ENCODE measurements at places on chromosomes 1 and 21. TPM values are rescaled to one million over a fixed set of nuclear protein-coding genes. Genes with fewer than 3 reads are reported as not detected.

GRCh38 chr21:45636951-45637646, 6.4 kb upstream of the PCBP3 start:
- no peak overlapping the region for H3K27ac ChIP-seq
- DNase-seq: no peak
- peaks cover 15% of the 10 kb centered on the region for H3K4me1 ChIP-seq
- no peaks in the 10 kb centered on the region for H3K36me3 ChIP-seq
- H3K27me3 ChIP-seq: peaks cover 20% of the 10 kb centered on the region

- peaks cover 17% of the 10 kb centered on the region for H3K36me3 ChIP-seq
- DNase-seq: peak; percentile 78
- H3K27ac ChIP-seq: no peak overlapping the region
- no peaks in the 10 kb centered on the region for H3K27me3 ChIP-seq
Observed at GRCh38 chr1:119040906-119041305, 52.8 kb upstream of the TBX15 start.

DNA sequence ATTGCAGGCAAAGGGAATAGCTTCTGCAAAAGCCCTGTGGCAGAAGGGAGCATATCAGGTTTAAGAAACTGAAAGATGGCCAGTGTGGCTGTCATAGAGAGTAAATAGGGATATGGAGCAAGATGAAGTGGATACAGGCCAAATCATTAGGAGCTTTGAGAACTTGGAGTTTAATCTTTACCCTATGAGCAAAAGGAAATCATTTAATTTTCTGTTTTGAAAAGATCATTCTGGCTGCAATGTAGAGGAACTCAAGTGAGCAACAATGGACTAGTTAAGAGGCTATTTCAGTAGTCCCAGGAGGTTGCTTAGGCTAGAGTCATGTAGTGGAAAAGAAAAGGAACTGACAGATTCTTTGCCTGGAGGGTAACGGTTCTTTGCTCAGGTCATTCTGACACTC, 47.2 kb downstream of the RAP1A start:
- H3K4me3 ChIP-seq: no peak overlapping the region
- DNase-seq: no peak
- peaks cover 21% of the 10 kb centered on the region for H3K4me1 ChIP-seq
- H3K27me3 ChIP-seq: no peaks in the 10 kb centered on the region

DNA sequence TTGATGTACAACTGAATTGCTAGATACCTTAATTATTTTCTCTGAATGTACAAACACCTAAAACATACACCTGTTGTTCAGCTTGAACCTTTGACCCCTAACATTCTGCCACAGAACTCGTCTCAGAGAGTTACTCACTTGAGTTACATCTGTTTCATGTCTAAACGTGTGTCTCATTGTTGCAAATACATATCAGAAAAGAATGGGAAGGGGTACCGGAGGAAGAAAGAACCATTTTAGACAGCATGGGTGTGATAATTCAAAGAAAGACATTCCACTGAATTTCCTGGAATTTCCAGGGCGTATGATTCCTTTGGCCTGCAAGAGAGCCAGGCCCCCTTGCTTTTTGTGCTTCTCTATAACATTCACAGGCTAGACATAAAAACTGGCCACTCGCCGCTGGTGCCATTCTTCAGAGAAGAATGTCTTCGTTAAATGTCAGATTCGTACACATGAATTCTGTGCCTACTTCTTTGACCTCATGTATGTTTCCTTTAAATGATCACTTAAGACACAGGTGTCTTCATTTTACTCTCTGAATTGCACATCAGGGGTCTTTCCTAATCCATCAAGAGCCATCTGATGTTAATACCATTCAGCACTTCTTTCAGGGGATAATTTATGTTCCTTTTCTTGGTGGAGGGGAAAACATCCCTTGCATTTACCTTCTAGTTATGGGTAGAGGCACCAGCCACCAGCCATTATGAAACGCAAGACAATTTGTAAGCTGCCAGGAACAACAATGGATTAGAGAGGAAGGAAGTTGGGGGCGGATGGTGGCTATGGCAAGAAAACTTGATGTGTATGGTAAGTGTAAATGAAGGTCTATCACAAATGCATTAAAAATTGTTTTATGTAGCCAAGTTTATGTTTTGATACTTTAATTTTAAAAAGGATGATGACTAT, 12.7 kb downstream of the ATF3 start:
- H3K27ac ChIP-seq: no peak overlapping the region
- no peak for DNase-seq
- H3K27me3 ChIP-seq: no peaks in the 10 kb centered on the region
- no peak overlapping the region for H3K4me3 ChIP-seq
- H3K4me1 ChIP-seq: no peaks in the 10 kb centered on the region

GRCh38 chr1:39722495-39722894, 16.2 kb upstream of the PPIE start:
- peaks cover 3% of the 10 kb centered on the region for H3K4me1 ChIP-seq
- no peak overlapping the region for H3K4me3 ChIP-seq
- H3K36me3 ChIP-seq: no peaks in the 10 kb centered on the region
- peaks cover 41% of the 10 kb centered on the region for H3K27me3 ChIP-seq
- no peak for DNase-seq

The WNT9A gene
- total RNA-seq: 0.85 TPM

- DNase-seq: peak; percentile 36
- H3K27me3 ChIP-seq: peaks cover 9% of the 10 kb centered on the region
- no peaks in the 10 kb centered on the region for H3K4me1 ChIP-seq
- no peak overlapping the region for H3K4me3 ChIP-seq
- H3K36me3 ChIP-seq: no peaks in the 10 kb centered on the region
- no peak overlapping the region for H3K27ac ChIP-seq
Observed at GRCh38 chr1:47696737-47697441, 259.0 kb downstream of the FOXD2 start.

DNA sequence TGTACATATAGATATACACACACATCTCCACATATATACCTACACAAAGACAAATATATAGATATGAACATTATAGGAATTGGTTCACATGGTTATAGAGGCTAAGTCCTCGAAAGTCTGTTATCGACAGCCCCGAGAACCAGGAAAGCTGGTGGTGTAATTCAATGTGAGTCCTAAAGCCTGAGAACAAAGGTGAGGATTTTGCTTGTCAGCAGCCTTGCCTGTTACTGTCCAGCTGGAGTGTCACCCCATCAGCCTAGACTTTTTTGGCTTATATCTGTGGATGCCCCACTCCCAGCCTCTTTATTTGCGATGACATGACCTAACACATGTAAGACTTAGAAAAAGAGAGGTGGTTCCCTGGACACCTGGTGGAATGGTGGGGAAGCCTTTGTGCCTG, 97.0 kb downstream of the GIPC2 start:
- H3K27ac ChIP-seq: no peak overlapping the region
- no peak for DNase-seq
- no peaks in the 10 kb centered on the region for H3K27me3 ChIP-seq
- no peak overlapping the region for H3K4me3 ChIP-seq

DNA sequence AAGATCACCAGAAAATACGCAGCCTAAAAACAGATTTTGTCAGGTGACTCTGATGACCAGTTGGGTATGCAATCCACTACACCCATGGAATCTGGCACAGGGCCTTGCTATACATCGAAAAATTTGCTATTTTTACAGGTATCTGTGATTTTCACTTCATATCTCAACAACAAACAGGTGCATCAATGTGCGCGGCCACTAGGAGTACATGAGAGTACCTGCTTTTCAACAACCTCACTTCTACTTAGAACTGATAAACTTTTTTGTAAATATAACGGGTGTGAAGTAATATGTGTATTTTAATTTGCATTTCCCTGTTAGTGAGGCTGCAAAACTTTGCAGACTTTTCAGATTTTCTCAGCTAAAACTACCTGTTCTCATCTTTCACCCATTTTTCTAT, 80.8 kb downstream of the SLC45A1 start:
- no peaks in the 10 kb centered on the region for H3K27me3 ChIP-seq
- peak overlapping the region; percentile 79 for H3K27ac ChIP-seq
- no peak overlapping the region for H3K4me3 ChIP-seq

The GPR52 gene
- total RNA-seq: 1.8 TPM

DNA sequence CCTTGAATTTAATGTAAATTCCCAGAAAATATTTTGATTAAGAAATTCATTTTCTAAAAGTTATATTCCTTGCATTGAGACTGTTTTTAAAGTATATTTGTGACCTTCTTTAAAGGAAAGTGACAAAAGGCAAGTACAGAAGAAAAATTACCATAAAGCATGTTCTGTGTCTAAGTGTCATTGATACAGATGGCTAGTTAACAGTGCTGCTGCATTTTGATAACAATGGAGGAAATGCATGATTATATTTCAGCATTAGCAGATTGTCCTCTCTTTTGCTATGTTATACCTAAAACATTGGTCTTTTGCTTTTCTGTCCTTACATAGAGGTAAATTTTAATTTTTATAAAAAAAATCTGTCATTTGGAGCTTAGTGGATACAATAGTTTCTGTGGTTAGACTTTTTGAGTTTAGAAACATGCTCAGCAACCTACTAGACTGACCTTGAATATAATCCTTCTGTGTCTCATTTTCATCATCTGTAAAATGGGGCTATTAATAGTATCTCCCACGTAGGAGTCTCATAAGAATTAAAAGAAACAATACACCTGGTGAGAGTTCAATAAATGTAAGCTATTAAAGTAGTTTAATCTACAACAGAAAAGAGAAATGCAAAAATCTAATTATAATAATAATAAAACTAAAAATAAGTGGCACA, 51.1 kb upstream of the RGS21 start:
- no peak for DNase-seq
- H3K36me3 ChIP-seq: no peaks in the 10 kb centered on the region
- no peaks in the 10 kb centered on the region for H3K27me3 ChIP-seq
- H3K27ac ChIP-seq: no peak overlapping the region

DNA sequence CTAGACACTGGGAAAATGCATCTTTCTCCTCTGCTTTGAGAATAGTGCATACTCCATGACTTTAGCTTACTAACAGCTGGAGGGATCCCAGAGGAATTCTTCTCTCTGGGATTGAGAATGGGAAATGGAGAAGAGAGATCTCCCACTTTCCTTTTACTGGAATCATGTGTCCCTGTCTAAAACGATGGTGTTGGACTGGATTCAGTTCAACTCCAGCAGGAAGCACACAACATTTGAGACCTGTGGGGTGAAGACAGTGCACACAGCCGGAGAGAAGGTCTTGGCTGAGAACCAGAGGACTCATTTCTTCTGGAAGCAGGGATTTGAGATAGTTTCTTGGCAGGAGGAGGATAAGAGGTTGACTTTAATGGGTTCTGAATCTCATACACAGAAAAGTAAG, 58.7 kb downstream of the TRABD2B start:
- no peaks in the 10 kb centered on the region for H3K36me3 ChIP-seq
- H3K4me3 ChIP-seq: no peak overlapping the region
- peak; percentile 20 for DNase-seq
- H3K27ac ChIP-seq: no peak overlapping the region

GRCh38 chr21:37862536-37862935, 53.7 kb downstream of the KCNJ6 start:
- H3K4me1 ChIP-seq: no peaks in the 10 kb centered on the region
- no peak for DNase-seq
- H3K27ac ChIP-seq: no peak overlapping the region
- no peaks in the 10 kb centered on the region for H3K36me3 ChIP-seq

DNA sequence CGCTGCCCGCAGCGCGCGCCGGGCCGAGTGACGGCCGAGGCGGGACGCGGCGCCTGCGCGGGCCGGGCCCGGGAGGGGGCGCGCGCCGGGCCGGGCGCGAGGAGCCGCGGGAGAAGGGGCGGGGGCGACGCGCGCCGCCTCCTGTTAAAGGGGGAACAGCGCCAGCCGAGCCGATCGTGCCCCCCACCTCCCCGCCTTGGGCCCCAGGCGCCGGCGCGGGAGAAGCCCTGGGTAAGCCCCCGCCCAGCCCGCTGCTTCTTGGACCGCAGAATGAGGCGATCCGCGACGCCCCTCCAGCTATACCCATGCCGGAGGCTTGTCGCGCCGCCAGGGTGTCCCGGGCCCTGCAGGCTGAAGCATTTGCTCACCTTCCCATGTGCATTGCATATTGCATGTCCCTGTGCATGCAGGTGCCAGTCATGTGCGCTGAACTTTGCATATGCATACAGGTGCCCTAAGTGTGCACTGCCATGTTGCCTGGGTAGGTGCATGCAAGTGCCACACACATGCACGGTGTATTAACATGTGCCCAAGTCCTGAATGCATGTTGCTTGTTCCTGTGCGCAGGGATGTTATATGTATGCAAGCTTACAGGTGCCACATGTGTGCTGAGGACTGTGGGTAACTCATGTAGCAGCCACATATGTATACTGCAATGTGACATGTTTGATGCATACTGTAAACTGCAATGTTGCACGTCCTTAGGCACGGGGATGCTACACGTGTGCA, at the start of gene ADGRB2:
Gene ADGRB2, minus strand, starts transcription at position 29 of the 729 bp plus-strand sequence. CDS start 7,119 bp downstream, outside the sequence.
- no peak for DNase-seq
- no peak within 1 kb of the TSS for H3K27ac ChIP-seq
- H3K4me1 ChIP-seq: peaks cover 49% of the 10 kb centered on the region
- H3K4me3 ChIP-seq: peak within 1 kb of the TSS; percentile 66
- no peaks in the 10 kb centered on the region for H3K36me3 ChIP-seq

The PTPRU gene
- total RNA-seq: 28.9 TPM

- no peak overlapping the region for H3K4me3 ChIP-seq
- H3K27me3 ChIP-seq: no peaks in the 10 kb centered on the region
- no peaks in the 10 kb centered on the region for H3K36me3 ChIP-seq
- no peak overlapping the region for H3K27ac ChIP-seq
Observed at GRCh38 chr1:245031041-245031440, 123.7 kb upstream of the KIF26B start.

DNA sequence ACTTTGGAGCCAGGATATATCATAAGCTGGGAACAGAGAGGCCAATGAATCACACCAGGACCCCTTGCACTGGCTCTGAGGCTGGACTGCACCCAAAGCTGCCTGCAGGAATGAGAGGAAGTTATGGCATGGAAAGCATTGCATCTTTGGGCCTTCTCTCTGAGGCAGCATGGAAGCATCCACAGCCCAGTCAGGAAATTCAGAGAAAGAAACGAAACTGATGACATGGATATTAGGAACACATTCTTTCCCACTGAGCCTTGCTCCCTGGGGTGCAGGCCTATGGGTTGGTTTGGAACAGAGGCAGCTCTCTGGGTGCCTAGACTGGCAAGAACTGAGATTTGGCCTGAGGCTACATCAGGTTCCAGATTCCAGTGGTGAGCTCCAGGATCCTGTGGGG, 98.6 kb downstream of the NGF start:
- peaks cover 6% of the 10 kb centered on the region for H3K4me1 ChIP-seq
- no peak for DNase-seq
- H3K27ac ChIP-seq: no peak overlapping the region
- no peaks in the 10 kb centered on the region for H3K36me3 ChIP-seq
- H3K4me3 ChIP-seq: no peak overlapping the region
- H3K27me3 ChIP-seq: no peaks in the 10 kb centered on the region

DNA sequence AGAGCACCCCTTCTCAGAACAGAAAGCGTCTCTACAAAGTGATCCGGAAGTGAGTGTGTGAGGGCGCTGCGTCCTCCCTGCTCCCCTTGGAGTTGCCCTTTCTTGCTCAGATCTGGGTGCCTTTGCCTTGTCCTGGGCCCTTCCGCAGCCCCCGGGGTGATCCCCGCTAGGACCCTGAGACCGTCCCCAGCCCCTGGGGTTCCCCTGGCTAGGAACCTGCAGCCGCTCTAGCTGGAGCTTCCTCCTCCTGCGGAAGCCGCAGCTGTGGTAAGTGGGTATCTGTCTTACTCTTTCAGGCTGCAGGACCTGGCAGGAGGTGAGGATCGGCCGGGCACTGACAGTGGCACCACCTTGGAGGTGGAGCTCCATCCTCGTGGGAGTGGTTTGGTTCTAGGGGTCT, 11.2 kb downstream of the RRP1 start:
- H3K27ac ChIP-seq: no peak overlapping the region
- peaks cover 94% of the 10 kb centered on the region for H3K36me3 ChIP-seq
- peak; percentile 73 for DNase-seq
- no peaks in the 10 kb centered on the region for H3K27me3 ChIP-seq

The SPRR2G gene
- 6.8 TPM for total RNA-seq

The SLC9C2 gene
- total RNA-seq: not detected

The RAP1GAP gene
- 4.9 TPM for total RNA-seq

The LAD1 gene
- total RNA-seq: 175 TPM

All from suprapubic skin (tissue), 4 donors.